ENCODE measurements at places on chromosomes 2 and 18.
A peak's percentile ranks its signal among the peaks of the same experiment; 100 is the strongest.

DNA sequence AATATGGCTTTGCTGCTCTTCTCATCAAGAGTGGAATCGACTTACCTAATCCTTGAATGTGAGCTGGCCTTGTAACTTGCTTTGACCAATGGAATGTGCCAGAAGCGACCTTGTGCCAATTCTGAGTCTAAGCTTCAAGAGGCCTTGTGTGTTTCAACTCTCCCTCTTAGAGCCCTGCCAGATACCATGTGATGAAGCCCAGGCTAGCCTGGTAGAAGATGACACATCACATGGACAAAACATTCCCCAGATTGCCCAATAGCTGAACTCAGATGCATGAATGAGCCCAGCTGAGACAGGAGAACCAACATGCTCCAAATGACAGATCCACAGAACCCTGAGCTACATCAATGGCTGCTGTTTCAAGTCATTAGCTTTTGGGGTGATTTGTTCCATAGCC lies 4.2 kb upstream of the KLHL14 start:
- no peak for DNase-seq

GRCh38 chr18:56997200-56997599 lies 149.7 kb upstream of the BOD1L2 start:
- DNase-seq: no peak

DNA sequence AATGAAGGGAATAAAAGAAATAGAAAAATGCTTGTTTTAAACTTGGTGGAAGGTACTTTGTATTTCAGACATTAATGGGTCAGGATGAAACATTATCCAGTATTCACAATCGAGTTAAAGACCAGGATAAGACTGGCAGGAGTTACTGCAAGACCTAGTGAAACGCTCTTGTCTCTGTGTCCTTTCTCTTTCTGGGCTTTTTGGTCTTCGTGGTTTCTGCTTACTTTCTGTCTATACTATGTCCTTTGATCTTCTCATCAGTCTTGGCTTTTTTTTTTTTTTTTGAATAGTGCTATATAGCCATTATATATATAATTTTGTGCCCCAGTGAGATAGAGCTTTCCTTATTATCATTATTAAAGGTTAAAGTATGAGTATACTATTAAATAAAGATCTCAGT lies 42.1 kb upstream of the GAREM2 start:
- no peak for DNase-seq

DNA sequence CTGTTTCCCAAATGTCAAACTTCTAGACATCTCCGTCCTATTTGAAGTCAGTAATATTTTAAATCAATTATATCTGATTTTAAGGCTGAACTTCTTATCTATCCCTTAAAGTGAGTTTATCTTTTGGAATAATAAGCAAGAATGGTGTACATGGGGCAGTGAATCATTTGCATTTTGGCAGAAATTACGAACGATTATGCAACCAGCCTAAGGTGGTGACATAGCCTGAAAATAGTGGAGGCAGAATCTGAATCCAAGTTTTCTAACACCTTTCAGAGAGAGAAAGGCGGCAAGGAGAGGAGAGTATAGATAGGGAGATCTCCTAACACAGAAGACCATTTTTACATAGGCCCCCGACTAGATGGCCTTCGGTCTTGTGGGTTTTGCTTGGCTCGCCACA lies 10.7 kb downstream of the ZBTB14 start:
- no peak for DNase-seq

- no peak for DNase-seq
Observed at GRCh38 chr2:99970292-99970868, 172.0 kb downstream of the AFF3 start.

- no peak for DNase-seq
Observed at GRCh38 chr2:2837746-2838547, 506.9 kb upstream of the MYT1L start.

- no peak for DNase-seq
Observed at GRCh38 chr2:237205561-237205971, 119.9 kb downstream of the COPS8 start.

GRCh38 chr2:27078267-27079194 lies at the start of gene EMILIN1:
Gene EMILIN1 (plus strand): TSS chr2:27078615. CDS start chr2:27079066, 451 bp downstream.
- no peak for DNase-seq

GRCh38 chr2:28638102-28638501 lies 113.5 kb upstream of the PPP1CB start:
- DNase-seq: no peak

DNA sequence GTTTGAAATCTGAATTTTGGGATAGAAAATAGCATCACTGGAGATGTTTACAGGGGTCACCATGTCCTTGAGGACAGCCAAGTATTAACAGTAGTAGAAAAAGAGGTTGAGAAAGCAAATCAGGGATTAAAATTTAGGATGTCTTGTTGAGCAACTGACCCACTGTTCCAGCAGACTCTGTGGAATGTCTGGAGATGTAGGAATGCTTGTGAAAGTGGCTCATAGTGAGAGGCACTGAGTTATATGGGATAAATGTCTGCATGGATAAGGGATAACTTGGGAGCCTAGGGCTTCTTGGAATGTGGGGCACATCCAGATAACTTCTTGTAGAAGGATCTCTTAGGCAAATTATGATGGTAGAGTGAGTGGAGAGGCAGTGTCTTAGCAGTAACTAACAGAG lies 495.0 kb downstream of the TMX3 start:
- DNase-seq: no peak

GRCh38 chr2:106187273-106187891 lies 6.7 kb downstream of the UXS1 start:
- DNase-seq: no peak

DNA sequence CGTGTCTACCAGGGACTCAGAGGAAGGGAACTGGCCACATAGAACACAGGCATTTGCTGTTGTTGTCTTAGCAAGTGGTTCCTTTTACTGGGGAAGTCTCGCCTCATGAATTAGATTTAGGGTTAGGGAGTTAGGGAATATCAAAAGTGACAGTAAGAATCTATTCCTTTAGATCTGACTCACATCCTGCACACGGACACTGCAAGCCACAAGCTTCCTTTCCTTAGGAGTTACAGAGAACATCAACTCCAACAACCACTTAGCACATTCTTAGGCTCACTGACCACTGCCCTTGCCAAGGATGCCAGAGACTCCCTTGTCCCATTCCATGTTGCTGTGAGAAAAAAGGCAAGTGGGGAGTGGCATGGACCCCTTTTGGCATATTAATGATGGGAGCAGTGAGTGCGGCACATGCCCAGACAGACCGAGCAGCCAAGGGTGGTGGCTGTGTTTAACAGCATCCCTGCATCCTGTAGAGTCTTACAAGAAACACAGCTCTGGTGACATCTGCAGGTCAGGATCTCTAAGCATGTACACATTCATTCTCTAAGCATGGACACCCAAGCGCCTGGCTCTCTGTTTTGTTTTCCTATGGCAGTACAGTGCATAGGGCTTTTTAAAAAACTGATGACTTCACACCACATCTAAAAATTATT lies 745.6 kb upstream of the RAB6C start:
- no peak for DNase-seq

DNA sequence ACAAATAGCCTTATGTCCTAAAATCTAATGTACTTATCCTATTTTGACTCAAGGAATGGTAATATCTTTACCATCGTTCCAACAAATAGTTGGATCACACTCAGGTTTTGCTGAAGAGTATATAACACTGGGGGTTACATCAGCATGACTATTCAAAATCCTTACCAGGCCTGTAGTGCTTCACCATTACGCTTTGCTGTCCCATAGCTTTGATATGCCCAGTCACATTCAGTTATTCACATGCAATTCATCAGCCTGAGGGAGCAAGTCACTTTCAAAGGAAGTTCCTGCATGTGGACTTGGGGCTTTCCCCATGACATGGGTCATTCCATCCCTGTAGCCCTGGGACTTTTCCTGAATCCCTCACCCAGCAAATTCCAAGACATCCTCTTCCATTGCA lies 39.6 kb downstream of the FTCDNL1 start:
- no peak for DNase-seq

GRCh38 chr2:208101716-208102631 lies 22.4 kb downstream of the CRYGD start:
- no peak for DNase-seq

DNA sequence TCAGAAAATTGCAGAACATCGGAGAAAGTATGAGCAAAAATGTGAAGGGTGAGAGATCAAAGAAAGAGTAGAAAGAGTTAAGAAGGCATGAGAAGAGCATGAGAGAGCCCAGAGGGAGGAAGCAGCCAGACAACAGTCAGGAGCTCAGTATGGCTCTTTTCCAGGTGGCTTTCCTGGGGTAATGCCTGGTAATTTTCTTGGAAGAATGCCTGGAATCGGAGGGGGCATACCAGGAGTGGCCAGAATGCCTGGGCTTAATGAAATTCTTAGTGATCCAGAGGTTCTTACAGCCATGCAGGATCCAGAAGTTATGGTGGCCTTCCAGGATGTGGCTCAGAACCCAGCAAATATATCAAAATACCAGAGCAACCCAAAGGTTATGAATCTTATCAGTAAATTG lies 271.8 kb upstream of the TFPI start:
- no peak for DNase-seq

GRCh38 chr2:226561962-226562361 lies 237.7 kb downstream of the IRS1 start:
- DNase-seq: no peak

DNA sequence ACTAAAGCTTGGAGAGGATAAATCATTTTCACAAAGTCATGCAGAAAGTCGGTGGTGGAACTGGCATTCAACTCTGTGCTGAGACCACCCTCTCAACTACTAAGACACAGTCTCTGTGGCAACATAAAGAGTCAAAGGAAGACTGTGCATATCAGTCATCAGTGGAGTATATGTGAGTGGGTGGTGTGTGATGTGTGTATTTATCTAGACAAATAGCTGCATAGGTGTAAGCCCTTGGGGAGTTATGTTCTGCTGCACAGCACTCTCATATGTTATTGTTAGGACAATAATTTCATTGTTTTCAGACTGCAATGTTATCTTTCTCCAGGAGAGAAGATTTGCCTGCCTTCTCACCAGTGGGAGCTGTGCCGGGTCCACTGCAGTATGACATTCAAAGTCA lies 186.3 kb upstream of the HNRNPA3 start:
- DNase-seq: no peak

- DNase-seq: no peak
Observed at GRCh38 chr18:55243857-55244256, 284.6 kb upstream of the CCDC68 start.

- no peak for DNase-seq
Observed at GRCh38 chr2:70125498-70125898, 38.2 kb downstream of the PCBP1 start.

DNA sequence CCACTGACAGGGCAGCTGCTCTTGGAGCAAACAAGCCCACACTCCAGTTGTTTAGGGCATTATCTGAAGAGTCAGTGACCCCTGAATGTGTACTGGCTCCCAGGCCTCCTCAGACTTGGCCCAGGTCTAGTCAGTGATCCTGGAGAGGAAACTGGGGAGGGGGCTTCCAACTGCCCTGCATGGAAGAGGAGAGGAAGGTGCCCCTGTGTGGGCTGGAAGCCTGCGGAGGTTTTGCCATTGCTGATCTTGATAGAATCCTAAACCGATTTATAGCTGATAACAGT lies 197.4 kb downstream of the MGAT5 start:
- DNase-seq: no peak

- DNase-seq: peak; percentile 37
Observed at GRCh38 chr2:174750923-174751441, 13.3 kb downstream of the CHRNA1 start.

DNA sequence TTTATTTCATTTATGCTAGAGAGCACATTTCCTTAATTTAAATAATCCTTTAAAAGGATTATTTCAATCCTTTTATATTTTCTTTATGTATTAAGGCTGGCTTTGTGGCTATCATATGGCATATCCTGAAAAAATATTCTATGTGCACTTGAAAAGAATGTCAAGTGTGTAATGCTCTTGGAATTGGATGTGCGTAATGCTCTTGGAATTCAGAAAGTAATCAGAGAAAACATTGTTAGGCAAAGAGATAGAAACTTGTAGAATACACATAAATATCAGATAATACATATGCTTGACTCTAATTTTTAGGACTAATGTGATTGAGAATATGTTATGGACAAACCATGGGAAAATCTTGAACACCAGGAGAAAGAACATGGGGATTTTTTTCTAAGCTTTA lies 197.5 kb upstream of the COL3A1 start:
- no peak for DNase-seq

GRCh38 chr18:49744376-49745008 lies 68.8 kb downstream of the ACAA2 start:
- DNase-seq: no peak

DNA sequence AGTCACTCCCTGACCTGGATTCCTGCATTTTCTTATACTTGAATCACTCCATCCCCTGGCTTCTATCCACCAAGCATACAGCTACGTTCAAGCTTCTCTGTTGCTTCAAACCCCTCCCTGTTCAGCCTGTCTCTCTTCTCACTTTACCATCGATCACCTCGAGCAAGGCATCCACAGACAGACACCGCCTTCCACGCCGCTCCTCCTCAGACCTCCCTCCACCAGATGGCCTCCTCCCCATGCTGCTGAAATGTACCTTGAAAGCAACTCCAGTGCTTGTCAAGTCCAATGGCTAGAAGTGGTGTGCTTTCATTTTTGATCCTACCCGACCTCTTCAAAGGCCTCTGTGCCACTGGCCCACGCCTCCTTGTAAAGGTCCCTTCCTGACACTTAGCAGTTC lies 131.3 kb upstream of the ACAA2 start:
- no peak for DNase-seq

DNA sequence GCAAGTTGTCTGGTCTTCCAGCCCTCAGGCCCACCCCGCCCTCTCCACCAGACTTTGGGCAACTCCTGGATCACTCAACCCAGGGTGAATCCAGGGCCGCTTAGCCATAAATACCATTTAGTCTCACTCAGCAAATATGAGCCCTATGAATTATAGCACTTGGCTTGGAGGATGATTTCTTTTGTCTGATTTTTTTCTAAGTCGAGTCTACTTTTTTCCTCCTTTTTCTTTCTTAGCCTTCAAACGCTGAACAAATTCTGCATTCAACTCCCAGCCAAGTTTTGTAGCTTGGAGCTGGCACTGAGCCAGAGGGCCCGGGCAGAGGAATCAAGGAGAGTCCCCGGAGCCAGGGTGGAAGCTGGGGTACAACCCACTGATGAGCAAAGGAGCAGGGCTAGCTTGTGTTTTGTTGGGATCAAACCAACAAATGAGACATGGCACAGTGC lies 48.7 kb downstream of the SERTAD2 start:
- no peak for DNase-seq

DNA sequence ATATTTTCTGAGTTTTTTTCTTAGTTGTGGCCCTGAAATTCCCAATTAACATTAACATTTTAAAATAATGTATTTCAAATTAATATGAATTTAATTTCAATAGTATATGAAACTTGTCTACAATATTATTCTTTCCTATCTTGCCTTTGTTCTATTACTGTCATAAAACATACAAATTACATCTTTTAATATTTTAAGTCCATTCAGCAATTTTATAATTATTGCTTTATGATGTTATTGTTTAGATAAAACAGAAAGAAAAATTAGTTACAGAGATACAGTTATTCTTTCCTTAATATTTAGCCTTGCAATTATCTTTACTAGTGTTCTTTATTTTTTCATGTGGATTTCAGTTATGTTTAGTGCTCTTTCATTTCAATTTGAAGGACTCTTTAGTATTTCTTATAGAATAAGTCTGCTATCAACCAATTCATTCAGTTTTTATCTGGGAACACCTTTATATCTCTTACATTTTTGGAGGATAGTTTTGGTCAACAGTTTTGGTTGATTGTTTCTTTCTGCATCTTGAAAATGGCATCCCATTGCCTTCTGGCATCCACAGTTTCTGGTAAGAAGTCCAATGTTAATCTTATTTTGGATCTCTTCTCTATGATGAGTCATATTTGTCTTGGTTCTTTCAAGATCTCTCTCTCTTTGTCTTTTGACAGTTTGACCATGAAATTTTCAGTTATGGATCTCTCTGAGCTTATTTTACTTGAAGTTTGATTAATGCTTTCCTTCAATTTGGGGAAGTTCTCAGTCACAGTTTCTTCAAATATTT lies 76.9 kb upstream of the CHST9 start:
- DNase-seq: no peak

GRCh38 chr2:217182926-217183325 lies 323.1 kb upstream of the TNP1 start:
- no peak for DNase-seq

Measured in CD4-positive, alpha-beta T cell treated with Interleukin-2 at 100 ng/mL for 4 hours (primary cell).